ENCODE measurements at places on chromosomes 4 and X.

DNA sequence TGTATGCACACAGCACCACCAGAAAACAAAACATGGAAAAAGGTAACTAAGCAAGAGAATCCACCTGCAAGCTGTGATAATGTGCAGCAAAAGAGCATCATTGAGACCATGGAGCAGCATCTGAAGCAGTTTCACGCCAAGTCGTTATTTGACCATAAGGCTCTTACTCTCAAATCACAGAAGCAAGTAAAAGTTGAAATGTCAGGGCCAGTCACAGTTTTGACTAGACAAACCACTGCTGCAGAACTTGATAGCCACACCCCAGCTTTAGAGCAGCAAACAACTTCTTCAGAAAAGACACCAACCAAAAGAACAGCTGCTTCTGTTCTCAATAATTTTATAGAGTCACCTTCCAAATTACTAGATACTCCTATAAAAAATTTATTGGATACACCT lies 90.2 kb downstream of the TET2 start:
- DNase-seq: no peak

DNA sequence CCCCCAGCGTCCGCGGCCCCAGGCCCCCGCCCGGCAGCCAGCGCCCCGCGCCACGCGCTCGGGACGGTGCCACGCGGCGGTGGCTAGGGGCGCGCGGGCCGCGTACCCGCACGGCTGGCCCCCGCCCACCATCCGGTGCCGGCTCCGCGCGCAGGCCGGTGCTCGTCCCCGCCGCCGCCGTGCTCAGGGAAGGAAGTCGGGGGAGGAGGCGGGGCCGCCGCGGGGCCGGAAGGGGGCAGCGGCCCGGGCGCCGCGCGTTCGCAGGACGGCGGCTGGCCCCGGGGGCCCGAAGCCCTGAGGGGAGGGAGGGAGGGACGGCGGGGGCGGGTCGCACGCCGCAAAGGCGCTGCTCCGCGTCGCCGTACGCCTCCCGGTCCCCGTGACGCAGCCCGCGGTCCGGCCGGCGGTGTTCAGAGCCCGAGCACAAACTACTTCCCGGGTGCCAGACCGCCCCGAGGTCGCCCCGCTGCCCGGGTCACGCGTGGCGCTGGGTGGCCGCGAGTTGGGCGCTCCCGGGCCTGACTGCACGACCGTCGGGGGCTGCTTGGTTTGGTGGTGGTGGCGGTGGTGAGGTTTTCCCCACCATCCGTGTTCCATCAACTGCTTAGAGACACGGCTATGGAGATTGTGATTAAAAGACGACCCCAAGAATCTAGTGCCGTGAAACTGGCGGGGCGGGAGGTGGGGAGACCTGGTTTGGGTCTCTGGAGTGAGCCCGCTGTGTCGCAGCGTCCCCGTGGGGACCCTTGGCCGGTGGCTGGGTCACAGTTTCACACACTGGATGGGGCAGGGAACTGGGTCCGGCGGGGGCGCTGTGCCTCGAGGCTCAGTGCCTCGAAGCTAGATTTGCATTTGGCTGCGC lies at the start of gene DCTD:
Gene DCTD, minus strand, starts transcription at position 205 of the 862 bp plus-strand sequence. CDS start 1,818 bp downstream, outside the sequence.
- peak; percentile 65 for DNase-seq

DNA sequence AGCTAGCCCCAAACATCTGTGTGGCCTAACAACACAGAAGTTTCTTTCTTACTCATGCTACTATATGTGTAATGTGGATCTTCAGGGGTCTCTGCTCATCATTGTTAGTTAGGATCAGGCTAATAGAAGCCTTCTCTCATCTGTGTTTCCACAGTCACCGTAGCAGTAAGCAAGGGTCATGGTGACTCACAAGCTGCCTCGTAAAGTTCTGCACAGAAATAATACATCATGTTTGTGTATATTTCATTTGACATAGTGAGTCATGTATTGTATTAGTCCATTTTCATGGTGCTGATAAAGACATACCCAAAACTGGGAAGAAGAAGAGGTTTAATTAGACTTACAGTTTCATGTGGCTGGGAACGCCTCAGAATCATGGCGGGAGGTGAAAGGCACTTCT lies 38.7 kb downstream of the SLC4A4 start:
- peak; percentile 95 for DNase-seq

GRCh38 chrX:44105228-44105913 lies 132.2 kb upstream of the NDP start:
- no peak for DNase-seq

DNA sequence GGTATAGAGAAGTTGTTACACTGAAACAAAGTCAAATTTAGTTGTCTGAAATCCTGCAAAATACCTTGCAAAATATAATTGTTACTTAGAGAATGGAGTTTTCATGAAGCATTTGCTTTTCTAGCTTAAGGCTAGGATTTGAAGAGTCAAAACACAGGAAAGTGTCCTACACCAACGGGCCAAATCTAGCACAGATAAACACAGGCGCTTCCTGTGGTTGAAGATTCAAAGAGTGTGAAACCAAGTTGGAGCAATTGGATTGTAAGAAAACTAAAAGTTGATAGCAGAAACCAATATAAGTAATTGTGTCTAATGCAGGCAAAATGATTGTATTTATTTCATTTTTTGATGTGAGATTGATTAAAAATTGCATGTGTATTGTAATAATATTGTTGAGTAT lies 2002.5 kb upstream of the TENM3 start:
- DNase-seq: no peak

- DNase-seq: no peak
Observed at GRCh38 chr4:108758498-108758897, 4.4 kb downstream of the ETNPPL start.

DNA sequence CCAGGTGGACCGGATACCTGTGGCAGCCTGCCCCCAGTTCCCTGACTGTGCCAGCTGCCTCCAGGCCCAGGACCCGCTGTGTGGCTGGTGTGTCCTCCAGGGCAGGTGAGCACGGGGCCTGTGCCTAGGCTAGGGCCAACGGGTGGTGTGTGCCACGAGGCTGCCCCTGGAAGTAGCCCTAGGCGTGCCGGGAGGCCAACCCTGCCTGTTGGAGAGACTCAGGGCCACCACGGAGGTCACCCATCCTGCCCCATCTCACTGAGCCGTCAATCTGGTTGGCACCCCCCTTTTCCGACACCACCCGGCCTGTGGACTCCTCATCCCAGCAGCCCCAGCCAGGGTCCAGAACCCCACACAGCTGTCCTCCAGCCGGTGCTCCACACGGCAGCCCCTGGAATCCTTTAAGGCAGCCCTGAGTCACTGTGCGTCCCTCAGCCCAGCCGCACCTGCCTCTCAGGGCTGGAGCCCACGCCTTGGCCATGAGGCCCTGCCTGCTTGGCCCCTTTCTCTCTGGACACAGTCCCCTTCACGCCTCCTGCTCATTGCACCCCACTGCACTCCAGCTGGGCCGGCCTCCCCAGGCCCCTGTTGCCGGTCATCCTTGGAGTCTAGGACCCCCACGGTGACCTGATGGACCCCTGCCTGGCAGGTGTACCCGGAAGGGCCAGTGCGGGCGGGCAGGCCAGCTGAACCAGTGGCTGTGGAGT lies 5.3 kb downstream of the PLXNB3 start:
- DNase-seq: no peak

GRCh38 chr4:159047478-159048165 lies 55.3 kb upstream of the RAPGEF2 start:
- peak; percentile 65 for DNase-seq

DNA sequence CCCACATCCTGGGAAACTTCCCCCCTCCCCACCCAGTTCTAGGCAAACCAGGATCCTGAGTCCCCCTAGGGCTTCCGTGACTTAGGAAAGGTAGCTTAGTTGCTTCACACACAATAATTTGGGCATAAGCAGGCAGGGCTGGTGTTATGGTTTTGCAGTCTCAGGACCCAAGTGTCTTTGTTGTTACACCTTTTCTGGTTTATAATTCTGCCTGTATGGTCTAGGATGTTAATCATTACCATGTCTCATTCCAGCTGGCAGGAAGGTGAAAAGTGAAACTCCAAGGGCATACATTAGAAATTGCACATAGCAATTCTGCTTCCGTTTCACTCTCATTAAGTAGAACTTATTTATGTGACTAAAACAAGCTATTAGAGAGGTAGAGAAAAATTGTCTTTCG lies 16.8 kb downstream of the UGT8 start:
- no peak for DNase-seq

DNA sequence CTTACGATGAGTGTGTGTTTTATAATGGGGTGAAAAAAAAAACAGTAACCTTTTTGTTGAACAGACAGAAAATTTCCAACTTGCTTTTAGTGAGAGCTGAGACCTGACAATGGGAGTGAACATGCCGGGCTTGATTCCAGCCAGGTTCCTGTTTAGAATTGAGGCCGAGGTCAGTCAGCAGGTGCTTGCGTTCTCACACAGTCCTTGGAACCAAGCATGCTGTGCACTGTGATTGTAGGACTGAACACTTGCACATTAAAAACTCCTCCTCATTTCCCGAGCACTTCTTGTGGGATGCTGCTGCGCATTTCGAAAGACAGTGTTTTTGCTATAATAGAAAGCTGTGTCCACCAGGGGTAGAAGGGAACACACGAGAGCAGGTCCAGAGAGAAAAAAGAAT lies 51.8 kb downstream of the TMEM131L start:
- peak; percentile 18 for DNase-seq

GRCh38 chr4:116522922-116523321 lies 562.5 kb downstream of the TRAM1L1 start:
- no peak for DNase-seq

GRCh38 chr4:146343199-146343598 lies 128.9 kb downstream of the REELD1 start:
- no peak for DNase-seq

DNA sequence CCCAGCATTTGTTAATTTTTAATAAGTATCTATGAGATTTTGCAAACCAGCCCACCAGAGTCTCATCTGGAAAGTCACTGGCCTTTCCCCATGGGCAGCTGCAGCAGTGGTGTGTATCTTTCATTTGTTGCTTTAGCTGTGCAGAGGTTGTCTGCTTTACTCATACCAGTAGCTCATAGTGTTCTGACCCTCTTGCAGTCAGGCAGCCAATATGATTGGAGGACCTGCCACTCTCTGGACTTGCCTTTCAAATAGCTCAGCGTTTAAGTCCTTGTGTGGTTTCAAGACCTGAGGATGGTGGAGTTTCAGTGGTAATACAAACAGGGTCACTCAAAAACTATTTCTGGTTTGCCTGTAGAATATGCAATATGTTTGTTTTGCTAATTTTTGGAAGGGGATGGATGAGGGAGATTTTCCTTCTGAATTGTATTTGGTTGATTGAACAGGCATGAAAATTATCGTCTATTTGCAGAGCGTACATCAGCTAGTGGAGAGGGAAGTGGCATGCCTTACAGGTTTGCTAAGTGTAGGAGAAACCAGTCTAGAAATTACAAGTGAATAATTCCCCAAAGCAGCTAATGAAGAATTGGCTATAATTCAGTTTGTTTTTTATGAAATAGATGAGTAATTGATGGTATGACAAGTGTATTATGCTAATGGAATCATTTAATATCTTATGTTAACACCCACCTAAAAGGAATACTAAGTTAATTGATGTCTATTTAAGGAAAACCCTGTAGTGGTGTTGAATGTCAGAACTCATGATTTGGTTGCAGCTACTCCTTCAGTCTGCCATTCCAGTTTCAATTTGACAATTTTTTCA lies 8.9 kb downstream of the POLA1 start:
- DNase-seq: no peak

DNA sequence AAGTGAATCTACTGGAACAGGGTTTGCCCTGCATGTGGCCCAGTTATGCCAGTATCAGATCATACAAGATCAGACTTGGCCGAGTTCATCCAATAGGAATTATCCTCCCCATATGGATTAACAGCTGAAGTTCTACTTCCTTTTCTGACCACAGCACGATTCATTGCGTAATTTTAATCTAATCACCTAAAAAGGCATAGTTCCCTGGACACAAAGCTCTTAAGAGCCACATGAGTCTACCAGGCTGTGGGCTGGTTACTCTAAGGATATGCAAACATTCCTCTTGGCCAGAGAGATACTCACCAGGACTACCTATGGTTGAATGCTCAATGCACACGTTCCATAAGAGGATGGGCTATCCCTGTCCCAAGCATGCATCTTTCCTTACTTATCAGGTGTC lies 46.9 kb downstream of the CHST7 start:
- DNase-seq: no peak

GRCh38 chr4:102163404-102164140 lies 181.7 kb downstream of the SLC39A8 start:
- DNase-seq: no peak

- no peak for DNase-seq
Observed at GRCh38 chr4:113083346-113083745, 33.9 kb downstream of the ANK2 start.

GRCh38 chr4:5156682-5157081 lies 105.4 kb downstream of the STK32B start:
- no peak for DNase-seq

Data from IMR-90 (cell line).